ENCODE measurements at places on chromosomes 2 and 18.

DNA sequence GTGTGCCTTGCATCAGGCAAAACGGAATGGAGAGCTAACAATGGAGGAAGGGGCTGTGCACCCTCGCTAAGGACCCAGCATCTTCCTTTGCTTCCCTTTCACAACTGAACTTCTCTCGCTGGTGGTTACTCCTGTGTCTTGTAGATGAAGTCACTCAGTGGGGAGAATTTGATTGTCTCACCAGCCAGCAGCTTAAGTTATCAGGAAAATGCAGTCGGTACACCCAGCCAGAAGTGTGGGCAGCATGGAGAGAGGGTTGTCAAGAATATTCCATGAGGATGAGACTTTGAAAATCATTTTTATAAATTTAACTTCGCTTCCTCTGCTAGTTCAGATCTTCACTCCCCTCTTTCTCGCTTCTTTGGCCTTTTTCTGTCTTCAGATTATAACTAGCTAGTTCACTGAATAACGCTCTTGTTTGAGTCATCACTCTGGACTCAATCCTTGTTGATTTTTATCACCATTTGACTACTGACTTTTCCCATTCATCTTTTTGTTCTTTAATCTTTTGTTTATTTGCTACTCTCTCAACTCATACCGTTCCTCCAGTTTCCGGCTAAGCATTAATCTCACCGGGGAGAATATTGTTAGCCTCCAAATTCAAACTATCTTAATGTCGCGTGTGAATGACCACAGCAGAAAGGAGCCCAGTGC is 221.7 kb downstream of the CD226 start:
- DNase-seq: no peak

DNA sequence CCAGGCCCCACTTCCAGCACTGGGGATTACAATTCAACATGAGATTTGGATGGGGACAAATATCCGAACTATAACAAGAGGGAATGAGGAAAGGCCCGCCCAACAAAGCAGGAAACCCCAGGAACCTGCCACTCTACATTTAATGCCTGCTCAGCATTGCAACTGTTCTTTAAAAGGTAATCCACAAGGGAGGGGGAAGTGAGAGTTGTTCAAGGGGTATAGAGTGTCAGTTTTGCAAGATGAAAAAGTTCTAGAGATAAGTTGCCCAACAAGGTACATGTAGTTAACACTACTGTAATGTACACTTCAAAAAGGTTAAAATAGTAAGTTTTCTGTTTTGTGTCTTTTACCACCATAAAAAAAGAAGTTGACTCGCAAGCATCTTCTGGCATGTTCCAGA is 137.6 kb downstream of the MBD2 start:
- DNase-seq: no peak

GRCh38 chr2:26074676-26075075 is 40.8 kb downstream of the RAB10 start:
- no peak for DNase-seq

- no peak for DNase-seq
These were observed 21.7 kb downstream of the INHBB start for GRCh38 chr2:120367649-120368048.

- DNase-seq: no peak
These were observed 36.0 kb upstream of the ASAP2 start for GRCh38 chr2:9170458-9171130.

DNA sequence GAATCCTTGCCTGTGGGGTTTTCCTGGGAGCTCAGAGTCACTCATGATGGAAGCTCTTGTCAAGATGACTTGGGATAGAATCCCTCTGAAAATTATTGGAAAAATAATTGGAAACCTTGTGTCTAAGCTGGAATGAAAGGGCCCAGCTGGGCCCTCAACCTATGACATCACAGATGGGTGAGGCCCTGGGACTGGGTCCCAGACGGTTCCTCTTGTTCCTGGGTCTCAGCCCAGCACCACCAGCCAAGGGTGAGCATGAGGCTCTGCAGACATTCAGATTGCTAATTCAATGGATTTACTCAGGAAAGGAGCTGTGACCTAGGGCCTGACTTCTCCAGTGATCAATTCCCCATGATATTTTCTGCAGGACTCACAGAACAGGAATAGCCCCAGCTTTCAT is 188.3 kb upstream of the MYT1L start:
- no peak for DNase-seq

GRCh38 chr2:16103614-16104314 is 163.4 kb downstream of the MYCN start:
- no peak for DNase-seq

DNA sequence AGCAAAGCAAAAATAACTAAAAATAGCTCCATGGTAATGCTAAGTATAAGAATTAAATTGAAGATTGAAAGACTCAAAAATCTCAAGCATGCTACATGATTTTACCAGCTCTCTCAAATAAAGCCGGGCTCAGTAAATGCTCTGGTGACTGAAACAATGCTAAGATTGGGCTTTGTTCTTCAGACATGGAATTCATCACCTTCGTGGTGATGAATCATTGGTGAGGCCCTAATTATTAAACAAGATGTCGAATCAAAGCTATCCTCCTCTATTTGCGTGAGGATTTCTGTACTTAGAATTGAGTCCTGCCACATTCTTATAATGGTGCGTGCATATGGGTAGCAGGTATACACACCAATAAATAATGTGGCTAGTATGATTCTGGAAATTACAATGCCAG is 58.8 kb upstream of the LRRTM1 start:
- no peak for DNase-seq

GRCh38 chr2:95258271-95258670 is 16.0 kb upstream of the PROM2 start:
- DNase-seq: no peak

DNA sequence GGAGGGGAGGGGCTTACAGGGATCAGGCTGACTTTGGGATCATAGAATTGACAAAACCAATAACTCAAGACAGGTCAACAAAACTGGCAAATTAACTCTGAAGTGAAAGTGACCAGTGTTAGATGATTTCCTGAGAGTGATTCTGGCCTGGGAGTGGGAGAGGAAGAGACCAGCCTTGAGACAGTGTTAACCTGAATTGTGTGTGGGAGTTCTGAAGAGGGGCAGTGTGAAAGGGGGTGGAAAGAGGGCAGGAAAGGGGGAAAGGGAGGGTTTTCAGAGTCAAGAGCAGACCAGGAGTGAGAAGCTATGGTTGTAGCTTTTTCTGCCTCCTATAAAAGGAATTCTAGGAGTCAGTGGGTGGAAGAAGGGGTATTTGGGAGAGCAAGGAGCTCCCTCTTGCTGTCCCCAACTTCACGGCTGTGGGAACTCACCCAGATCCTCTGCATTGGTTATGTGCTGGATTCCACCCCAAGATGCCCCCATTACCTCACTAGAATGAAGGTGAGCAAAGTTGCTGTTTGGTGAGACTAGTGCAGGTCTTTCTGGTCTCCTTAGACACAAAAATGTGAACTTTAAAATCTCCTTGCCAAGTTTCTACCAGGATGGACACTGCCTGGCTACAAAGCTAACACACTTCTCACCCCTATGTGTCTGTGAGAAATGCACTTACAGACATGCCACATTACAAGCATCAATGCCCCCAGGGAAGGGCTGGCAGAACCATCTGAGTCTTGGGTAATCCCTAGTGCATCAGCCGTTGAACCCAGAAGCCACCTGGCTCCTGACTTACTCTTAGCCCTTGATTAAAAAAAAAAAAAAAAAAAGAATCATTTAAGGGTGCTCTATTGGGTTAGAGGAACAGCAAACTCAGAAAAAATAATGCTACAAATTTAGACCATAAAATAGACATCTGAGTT is 61.6 kb downstream of the BMP10 start:
- no peak for DNase-seq
